ENCODE measurements at places on chromosomes 7 and 10. TPM values are rescaled to one million over a fixed set of nuclear protein-coding genes. Genes with fewer than 3 reads are reported as not detected.

DNA sequence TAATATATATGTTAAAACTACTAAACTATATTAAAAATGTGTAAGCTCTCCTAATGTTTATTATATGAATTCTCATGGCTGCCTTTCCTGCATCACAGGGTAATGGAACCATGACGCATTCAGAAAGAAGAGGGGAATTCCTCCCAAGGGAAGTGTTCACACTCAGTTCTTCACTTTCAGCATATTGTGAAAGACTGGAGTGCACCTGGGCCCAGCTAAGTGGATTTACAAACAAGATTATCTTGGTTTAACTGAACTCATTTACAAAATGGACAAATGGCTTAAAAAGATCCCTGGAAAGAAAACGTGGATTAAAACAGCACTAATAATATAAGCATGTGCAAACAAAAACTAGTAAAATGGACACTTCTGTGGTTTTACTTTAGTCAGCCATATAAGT is 149.8 kb downstream of the DOCK4 start:
- H3K27me3 ChIP-seq, result no peaks in the 10 kb centered on the region
- no peak overlapping the region for H3K27ac ChIP-seq
- H3K4me3 ChIP-seq, result no peak overlapping the region
- no peaks in the 10 kb centered on the region for H3K36me3 ChIP-seq

GRCh38 chr10:6406220-6407033 is 173.6 kb downstream of the PRKCQ start:
- no peak for DNase-seq
- H3K4me3 ChIP-seq, result no peak overlapping the region
- H3K27ac ChIP-seq, result no peak overlapping the region
- H3K36me3 ChIP-seq, result no peaks in the 10 kb centered on the region
- H3K4me1 ChIP-seq, result no peaks in the 10 kb centered on the region

DNA sequence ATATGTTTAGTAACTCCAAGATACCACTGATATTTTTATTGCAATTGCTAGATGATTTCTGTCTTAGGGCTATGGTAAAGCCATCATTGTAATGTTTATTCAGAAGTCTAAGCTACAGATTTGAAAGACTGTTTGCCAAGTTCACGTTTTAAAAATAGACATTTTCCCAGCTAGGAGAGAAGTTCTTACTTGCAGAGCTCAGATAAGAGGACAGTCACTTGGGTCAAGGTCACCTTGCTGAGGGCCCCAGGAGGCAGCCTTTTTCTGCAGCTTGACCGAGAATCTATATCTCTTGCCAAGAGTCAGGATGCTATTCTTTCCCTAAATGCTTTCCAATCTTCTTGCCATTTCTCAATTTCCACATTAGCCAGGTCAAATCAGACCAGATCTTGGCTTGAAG is 1011.2 kb downstream of the KCNMA1 start:
- no peaks in the 10 kb centered on the region for H3K36me3 ChIP-seq
- H3K4me3 ChIP-seq, result no peak overlapping the region
- no peak overlapping the region for H3K27ac ChIP-seq
- no peaks in the 10 kb centered on the region for H3K27me3 ChIP-seq

- no peak within 1 kb of the TSS for H3K27ac ChIP-seq
- no peaks in the 10 kb centered on the region for H3K36me3 ChIP-seq
- H3K4me1 ChIP-seq, result no peaks in the 10 kb centered on the region
- H3K27me3 ChIP-seq, result no peaks in the 10 kb centered on the region
- DNase-seq, result peak; percentile 76
Measured at GRCh38 chr7:146116521-146117222, at the start of gene CNTNAP2. Gene CNTNAP2 (plus strand): TSS chr7:146116801. CDS start chr7:146116877, 76 bp downstream.

- H3K4me3 ChIP-seq, result no peak overlapping the region
- no peaks in the 10 kb centered on the region for H3K4me1 ChIP-seq
- no peaks in the 10 kb centered on the region for H3K27me3 ChIP-seq
- no peaks in the 10 kb centered on the region for H3K36me3 ChIP-seq
- H3K27ac ChIP-seq, result no peak overlapping the region
Measured at GRCh38 chr7:31735991-31736982, 49.3 kb downstream of the PPP1R17 start.

DNA sequence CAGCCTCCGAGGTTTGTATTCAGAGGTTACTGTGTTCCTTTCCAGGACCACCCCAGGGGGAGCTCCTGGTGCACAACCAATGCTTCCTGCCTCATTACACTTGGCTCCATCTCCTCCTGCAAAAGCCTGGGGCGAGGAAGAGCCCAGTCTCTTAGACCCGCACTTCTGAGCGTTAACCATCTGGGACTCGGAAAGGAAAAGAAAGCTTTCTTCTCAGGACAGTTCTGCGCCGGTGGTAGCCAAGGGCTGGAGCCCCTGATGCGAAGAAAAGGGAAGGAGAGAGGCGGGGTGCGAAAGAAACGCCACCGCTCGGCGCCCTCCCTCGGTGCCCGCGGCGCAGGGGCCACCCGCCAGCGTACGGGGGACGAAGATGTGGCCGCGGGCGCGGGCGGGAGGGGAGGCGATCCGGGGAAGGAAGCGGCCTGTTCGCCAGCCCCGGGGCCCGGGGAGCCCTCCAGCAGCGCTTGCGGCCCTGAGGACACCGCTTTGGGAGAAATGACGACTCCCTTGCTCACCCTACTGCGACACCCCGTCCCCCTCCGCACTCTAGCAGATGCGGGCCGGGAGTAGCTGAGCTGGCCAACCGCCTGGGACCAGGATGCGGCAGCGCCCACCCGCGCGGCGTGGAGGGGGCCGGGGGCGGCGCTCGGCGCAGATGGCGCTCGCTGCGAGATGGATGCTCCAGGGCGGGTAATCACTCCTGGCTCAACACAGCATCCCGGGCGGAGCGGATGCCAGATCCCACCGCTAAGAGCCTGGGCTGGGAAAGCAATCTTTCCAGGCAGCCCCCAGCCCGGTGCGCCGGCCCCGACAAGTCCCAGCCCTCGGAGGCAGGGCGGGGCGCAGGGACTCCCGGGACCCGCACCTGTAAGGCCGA is 1.3 kb downstream of the NRCAM start:
- DNase-seq, result peak; percentile 85
- H3K27me3 ChIP-seq, result peaks cover 40% of the 10 kb centered on the region
- no peak overlapping the region for H3K27ac ChIP-seq
- H3K36me3 ChIP-seq, result no peaks in the 10 kb centered on the region
- peaks cover 4% of the 10 kb centered on the region for H3K4me1 ChIP-seq

- no peak for DNase-seq
- no peaks in the 10 kb centered on the region for H3K27me3 ChIP-seq
- no peak overlapping the region for H3K4me3 ChIP-seq
- H3K27ac ChIP-seq, result no peak overlapping the region
Measured at GRCh38 chr7:15167912-15168311, 265.4 kb upstream of the DGKB start.

GRCh38 chr7:78959477-78959876 is 494.0 kb downstream of the MAGI2 start:
- DNase-seq, result no peak
- no peak overlapping the region for H3K27ac ChIP-seq
- H3K4me1 ChIP-seq, result peaks cover 4% of the 10 kb centered on the region
- no peaks in the 10 kb centered on the region for H3K27me3 ChIP-seq
- no peaks in the 10 kb centered on the region for H3K36me3 ChIP-seq

DNA sequence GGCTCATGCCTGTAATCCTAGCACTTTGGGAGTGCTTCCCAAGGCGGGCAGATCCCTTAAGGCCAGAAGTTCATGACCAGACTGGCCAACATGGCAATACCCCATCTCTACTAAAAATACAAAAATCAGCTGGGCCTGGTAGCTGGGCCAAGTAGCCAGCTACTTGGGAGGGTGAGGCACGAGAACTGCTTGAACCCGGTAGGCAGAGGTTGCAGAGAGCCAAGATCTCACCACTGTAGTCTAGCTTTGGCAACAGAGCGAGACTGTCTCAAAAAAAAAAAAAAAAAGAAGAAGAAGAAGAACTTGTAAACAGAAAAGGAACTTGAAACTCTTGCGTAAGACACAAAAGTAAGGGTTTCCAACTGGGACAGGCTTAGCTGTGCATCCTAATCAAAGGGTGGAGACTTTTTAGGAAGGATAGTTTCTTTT is 5.6 kb upstream of the IFIT2 start:
- no peaks in the 10 kb centered on the region for H3K27me3 ChIP-seq
- no peak overlapping the region for H3K4me3 ChIP-seq
- no peak for DNase-seq
- peaks cover 22% of the 10 kb centered on the region for H3K4me1 ChIP-seq
- no peaks in the 10 kb centered on the region for H3K36me3 ChIP-seq
- H3K27ac ChIP-seq, result peak overlapping the region; percentile 73

DNA sequence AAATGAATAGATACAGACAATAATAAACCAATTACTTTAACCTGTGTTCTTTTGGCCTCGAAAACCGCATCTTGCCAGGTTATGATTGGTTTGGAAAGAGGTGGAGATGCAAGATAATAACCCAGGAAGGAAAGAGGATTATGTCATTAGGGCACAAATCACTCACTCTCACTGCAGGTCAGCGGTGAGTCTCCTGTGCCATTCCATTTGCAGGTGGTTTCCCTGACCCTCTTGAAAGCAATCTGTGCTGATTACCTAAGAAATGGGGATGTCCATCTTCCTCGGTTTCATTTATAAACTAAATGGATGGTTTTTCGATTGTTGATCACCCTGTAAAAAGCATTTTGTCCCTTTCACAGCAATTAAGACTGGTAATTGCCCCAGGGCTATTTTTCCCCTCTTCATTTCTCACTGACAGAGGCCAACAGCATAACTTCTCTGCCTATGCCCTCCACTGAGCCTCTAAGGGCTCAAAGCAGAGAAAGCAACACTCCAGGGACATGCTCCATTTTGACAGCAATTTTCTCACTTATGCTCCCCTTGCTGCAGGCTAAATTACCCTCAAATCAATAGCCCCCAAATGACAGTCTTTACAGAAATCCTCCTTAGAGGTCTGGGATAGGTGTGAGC is 257.5 kb downstream of the IPMK start:
- DNase-seq, result no peak
- H3K4me3 ChIP-seq, result no peak overlapping the region
- H3K36me3 ChIP-seq, result no peaks in the 10 kb centered on the region
- H3K27me3 ChIP-seq, result peaks cover 3% of the 10 kb centered on the region

GRCh38 chr7:34939175-34939574 is 98.1 kb downstream of the DPY19L1 start:
- no peaks in the 10 kb centered on the region for H3K27me3 ChIP-seq
- H3K27ac ChIP-seq, result peak overlapping the region; percentile 60
- H3K36me3 ChIP-seq, result no peaks in the 10 kb centered on the region
- H3K4me3 ChIP-seq, result no peak overlapping the region
- DNase-seq, result peak; percentile 8

DNA sequence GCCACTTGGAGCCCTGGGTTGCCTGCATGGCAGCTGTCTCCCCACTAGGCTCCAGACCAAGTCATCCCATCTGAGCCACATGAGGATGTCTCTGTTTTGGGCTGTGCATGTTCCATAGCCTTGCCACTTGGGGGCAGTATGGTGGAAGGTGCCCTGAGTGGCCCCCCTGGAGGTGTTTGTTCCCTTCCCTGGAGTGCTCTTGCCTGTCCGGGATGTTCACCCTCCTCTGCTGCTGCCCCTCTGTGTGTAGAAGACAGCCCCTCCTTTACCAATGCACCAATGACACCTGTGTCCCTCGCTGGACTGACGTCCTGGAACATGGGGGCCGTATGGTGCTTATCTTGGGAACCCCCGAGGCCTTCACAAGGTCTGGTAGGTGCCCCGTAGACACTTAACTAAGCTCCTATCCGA is 100.2 kb downstream of the ACTR3B start:
- no peak overlapping the region for H3K27ac ChIP-seq
- no peaks in the 10 kb centered on the region for H3K4me1 ChIP-seq
- H3K4me3 ChIP-seq, result no peak overlapping the region
- no peaks in the 10 kb centered on the region for H3K36me3 ChIP-seq
- no peaks in the 10 kb centered on the region for H3K27me3 ChIP-seq

DNA sequence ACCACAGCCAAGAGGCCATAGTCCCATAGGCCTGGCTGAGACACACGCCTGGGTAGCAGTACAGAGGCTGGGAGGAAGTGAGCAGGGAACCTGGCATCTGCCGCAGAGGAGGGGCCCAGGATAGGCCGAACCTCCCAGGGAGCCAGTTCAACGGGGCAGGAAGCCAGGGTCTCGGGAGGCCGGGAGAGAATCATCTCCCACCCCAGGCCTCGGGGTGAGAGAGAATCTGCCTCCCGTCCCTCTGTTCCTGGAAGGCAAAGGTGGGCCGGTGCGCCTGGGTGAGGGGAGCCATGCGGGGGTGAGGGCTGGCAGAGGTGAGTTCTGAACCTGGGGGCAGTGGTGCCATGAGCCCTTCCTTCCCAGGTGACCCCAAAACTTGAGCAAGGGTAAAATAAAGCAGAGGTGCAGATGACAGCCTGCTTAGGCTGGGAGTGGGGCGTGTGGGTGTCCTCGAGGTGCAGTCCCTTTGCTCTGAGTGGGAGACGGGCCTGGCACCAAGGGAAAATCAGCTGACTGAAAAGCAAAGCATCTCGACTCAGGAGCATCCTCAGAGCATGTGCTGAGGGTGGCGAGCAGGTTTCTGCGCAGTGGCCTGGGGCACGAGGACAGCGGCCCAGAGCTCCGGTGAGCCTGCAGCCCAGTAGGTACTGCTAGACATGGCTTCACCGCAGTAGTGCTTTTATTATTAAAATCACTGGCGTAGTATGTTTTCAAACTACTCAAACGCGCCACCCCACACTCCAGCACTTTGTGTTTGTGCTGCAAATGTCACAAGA is 15.5 kb downstream of the AGAP3 start:
- H3K4me3 ChIP-seq, result no peak overlapping the region
- H3K4me1 ChIP-seq, result peaks cover 10% of the 10 kb centered on the region
- peak; percentile 22 for DNase-seq
- no peak overlapping the region for H3K27ac ChIP-seq
- no peaks in the 10 kb centered on the region for H3K27me3 ChIP-seq

DNA sequence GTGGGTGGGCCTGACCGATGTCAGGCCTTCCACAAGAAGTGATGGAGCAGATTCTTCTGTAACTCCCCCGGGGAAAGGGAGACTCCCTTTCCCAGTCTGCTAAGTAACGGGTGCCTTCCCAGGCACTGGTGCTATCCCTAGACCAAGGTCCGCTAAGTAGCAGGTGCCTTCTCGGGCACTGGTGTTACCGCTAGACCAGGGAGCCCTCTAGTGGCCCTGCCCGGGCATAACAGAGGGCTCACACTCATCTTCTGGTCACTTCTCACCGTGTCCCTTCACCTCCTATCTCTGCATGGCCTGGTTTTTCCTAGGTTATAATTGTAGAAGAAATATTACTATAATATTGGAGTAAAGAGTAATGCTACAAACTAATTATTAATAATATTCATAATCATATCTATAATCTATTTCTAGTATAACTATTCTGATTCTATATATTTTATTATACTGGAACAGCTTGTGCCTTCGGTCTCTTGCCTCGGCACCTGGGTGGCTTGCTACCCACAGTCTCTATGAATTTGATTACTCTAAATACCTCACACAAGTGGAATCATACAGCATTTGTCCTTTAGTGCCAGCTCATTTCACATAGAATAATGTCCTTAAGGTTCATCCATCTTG is 1378.7 kb downstream of the XPNPEP1 start:
- no peaks in the 10 kb centered on the region for H3K36me3 ChIP-seq
- H3K4me1 ChIP-seq, result no peaks in the 10 kb centered on the region
- H3K4me3 ChIP-seq, result no peak overlapping the region
- H3K27me3 ChIP-seq, result no peaks in the 10 kb centered on the region

GRCh38 chr7:103989200-103989784 is at the start of gene RELN:
Gene RELN (minus strand): TSS chr7:103989658. CDS start chr7:103989356, 302 bp downstream.
- no peaks in the 10 kb centered on the region for H3K36me3 ChIP-seq
- peak within 1 kb of the TSS; percentile 70 for H3K4me3 ChIP-seq
- H3K27ac ChIP-seq, result no peak within 1 kb of the TSS
- peaks cover 7% of the 10 kb centered on the region for H3K4me1 ChIP-seq

- H3K4me3 ChIP-seq, result peak overlapping the region; percentile 16
- peaks cover 7% of the 10 kb centered on the region for H3K27me3 ChIP-seq
- peak; percentile 94 for DNase-seq
- H3K36me3 ChIP-seq, result no peaks in the 10 kb centered on the region
- H3K4me1 ChIP-seq, result peaks cover 13% of the 10 kb centered on the region
Measured at GRCh38 chr10:63798599-63799498, 277.6 kb downstream of the REEP3 start.

Gene MACC1
- total RNA-seq, result 0.36 TPM

Gene HNRNPF
- 221 TPM for total RNA-seq

Gene TWIST1
- total RNA-seq, result 101 TPM

Gene CYP2E1
- 1.8 TPM for total RNA-seq

Gene TSPAN15
- total RNA-seq, result 0.72 TPM

Gene MMRN2
- total RNA-seq, result 1.1 TPM

Gene SMO
- total RNA-seq, result 23.9 TPM

Gene SPDYE11
- total RNA-seq, result not detected

Data from osteoblast (primary cell).